ENCODE measurements at places on chromosomes 1 and 21. TPM values are rescaled to one million over a fixed set of nuclear protein-coding genes. Genes with fewer than 3 reads are reported as not detected.

S100A8 gene
- total RNA-seq: 7.1 TPM

PTPN14 gene
- 3.4 TPM for total RNA-seq

YARS1 gene
- 39.1 TPM for total RNA-seq

S100A7A gene
- total RNA-seq: not detected

IL6R gene
- total RNA-seq: 3.7 TPM

DAB1 gene
- 42.3 TPM for total RNA-seq

PM20D1 gene
- under 0.01 TPM for total RNA-seq

ADAM30 gene
- not detected for total RNA-seq

GJB3 gene
- not detected for total RNA-seq

CLCN6 gene
- total RNA-seq: 17.2 TPM

ELAPOR1 gene
- 15.0 TPM for total RNA-seq

CAMK1G gene
- 3.4 TPM for total RNA-seq

OR2M3 gene
- total RNA-seq: under 0.01 TPM

ERO1B gene
- 12.8 TPM for total RNA-seq

TSSK3 gene
- not detected for total RNA-seq

CD1B gene
- total RNA-seq: not detected

CACNA1S gene
- under 0.01 TPM for total RNA-seq

OR2T29 gene
- total RNA-seq: not detected

PTGFR gene
- total RNA-seq: 4.9 TPM

GLMP gene
- total RNA-seq: 8.9 TPM

TNNI3K gene
- total RNA-seq: 9.6 TPM

PGLYRP3 gene
- not detected for total RNA-seq

CLDN8 gene
- total RNA-seq: not detected

GUCA2B gene
- not detected for total RNA-seq

VPS45 gene
- total RNA-seq: 60.7 TPM

CNKSR1 gene
- total RNA-seq: 3.2 TPM

NIBAN1 gene
- total RNA-seq: 2.5 TPM

CD160 gene
- total RNA-seq: not detected

JAM2 gene
- total RNA-seq: 28.0 TPM

FCRL6 gene
- total RNA-seq: 0.25 TPM

KCNJ15 gene
- total RNA-seq: not detected

NKAIN1 gene
- 27.0 TPM for total RNA-seq

AGMAT gene
- total RNA-seq: 0.25 TPM

DNASE2B gene
- not detected for total RNA-seq

LCE3D gene
- not detected for total RNA-seq

ADGRL2 gene
- total RNA-seq: 72.8 TPM

HCN3 gene
- total RNA-seq: 15.0 TPM

ADCY10 gene
- 0.25 TPM for total RNA-seq

THBS3 gene
- total RNA-seq: 4.7 TPM

CYP4A11 gene
- under 0.01 TPM for total RNA-seq

JAK1 gene
- total RNA-seq: 51.1 TPM

NUF2 gene
- 4.4 TPM for total RNA-seq

C1orf94 gene
- 0.25 TPM for total RNA-seq

GPR137B gene
- total RNA-seq: 32.0 TPM

C1orf74 gene
- 1.5 TPM for total RNA-seq

LCE1F gene
- total RNA-seq: not detected

LCE1B gene
- total RNA-seq: not detected

DIP2A gene
- 32.0 TPM for total RNA-seq

RAP1A gene
- total RNA-seq: 25.3 TPM

FTCD gene
- total RNA-seq: 0.98 TPM

All from temporal lobe (tissue), 4 donors.